T-helper 1 cell (primary cell): ENCODE measurements at places on chromosomes 3 and 15.

DNA sequence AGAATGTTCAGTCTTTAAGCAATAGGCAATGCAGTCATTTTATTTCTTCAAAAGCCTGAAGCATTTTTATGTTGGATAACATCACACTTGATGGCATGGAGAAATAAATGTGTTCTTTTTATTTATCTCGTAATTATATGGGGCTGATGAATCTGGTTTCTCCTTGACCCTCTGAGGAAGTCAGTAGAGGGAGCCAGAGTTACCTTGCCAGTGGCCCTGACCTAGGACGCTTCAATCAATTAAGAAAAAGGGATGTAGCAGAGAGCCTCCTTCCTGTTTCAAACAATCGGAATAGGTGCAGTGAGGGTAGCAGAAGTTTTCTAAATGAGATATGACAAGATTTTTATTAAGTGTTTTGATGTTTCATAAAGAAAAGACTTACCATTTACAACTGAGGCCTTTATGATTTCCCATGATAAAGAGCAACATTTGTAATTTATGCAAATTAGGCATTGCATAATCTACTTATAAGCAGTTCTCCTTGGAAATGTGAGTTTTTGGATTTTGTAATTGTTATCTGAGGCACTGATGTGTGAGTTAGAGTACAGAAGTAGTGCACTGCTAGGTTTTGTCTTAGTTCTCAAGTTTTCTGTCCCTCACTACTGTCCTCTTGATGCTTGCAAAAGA, 129.1 kb downstream of the RAP2B start:
- no peak for DNase-seq

DNA sequence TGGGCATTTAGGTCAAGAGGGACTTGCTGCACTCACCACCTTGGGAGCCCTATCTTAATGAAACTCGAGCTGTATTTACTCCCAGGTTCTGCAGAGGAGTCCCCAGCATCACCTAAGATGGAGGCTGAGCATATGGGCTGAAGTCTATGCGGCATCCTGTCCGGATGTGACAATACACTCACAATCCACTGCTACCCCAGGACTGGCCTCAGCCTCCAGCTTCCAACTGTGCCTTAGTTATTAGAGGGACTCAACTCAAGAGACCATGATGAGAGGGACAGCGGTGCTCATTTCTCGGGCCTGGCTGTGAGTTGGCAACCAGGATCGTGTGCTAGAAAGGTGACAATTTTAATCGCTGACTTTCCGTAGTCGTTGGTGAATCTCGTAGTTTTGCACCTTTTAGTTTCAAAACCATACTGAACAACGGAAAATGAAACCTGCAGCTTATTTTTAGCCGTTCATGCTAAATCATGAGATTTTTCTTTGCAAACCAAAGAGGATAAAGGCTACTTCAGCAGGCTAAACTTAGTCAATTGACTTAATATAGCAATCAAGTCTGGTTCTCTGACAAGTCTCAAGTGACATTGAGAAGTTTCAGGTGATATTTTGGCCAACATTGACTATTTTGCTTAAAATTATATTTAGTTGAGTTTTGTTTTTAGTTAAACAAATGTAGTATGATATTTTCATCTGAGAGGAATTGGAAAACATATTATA, 11.1 kb downstream of the ZBTB38 start:
- DNase-seq = no peak

GRCh38 chr3:98630416-98630815, 37.0 kb upstream of the CPOX start:
- DNase-seq = no peak

DNA sequence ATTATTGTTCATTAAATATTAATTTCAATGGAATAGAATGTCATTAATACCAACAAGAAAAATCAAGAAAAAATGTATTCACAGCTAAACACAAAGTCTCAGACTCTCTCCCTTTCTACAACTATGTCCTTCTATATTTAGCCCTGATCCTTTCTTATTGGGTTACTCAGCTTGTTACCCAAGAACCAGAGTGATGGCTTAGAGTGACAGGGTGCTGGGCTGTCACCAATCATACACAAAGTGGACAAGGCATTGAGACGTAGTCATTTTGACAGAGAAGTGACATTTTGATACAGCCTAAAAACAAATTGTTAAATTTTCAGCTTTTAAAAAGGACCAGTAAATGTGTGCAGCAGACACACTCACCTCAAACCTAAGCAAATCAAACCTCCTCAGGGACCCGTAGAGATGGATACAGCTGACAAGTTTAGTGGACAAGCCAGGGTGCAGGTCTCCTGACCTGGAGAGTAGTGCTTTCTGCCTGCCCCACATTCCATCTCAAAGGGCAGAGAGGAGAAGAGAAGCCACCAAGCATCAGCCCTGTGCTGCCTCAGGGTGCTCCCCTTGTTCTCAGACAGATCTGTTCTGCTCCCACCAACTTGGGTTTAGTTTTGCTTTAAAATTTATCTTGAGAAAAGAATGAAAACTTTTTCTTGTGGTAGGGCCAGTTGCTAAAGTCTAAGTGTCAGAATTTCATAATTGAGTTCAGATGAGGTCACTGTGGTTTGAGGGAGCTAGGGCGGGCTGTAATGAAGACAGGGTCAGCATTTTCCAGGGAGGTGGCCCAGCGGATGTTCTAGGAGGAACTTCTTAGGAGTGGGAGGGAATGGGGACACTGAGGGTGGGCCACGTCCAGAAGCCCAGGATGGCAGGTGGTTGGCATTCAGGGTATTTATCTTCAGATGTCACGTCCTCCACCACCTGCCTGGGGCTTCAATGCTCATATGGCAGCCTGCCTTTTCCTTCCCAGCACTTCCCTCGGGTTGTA, 136.5 kb upstream of the TBL1XR1 start:
- DNase-seq = no peak

DNA sequence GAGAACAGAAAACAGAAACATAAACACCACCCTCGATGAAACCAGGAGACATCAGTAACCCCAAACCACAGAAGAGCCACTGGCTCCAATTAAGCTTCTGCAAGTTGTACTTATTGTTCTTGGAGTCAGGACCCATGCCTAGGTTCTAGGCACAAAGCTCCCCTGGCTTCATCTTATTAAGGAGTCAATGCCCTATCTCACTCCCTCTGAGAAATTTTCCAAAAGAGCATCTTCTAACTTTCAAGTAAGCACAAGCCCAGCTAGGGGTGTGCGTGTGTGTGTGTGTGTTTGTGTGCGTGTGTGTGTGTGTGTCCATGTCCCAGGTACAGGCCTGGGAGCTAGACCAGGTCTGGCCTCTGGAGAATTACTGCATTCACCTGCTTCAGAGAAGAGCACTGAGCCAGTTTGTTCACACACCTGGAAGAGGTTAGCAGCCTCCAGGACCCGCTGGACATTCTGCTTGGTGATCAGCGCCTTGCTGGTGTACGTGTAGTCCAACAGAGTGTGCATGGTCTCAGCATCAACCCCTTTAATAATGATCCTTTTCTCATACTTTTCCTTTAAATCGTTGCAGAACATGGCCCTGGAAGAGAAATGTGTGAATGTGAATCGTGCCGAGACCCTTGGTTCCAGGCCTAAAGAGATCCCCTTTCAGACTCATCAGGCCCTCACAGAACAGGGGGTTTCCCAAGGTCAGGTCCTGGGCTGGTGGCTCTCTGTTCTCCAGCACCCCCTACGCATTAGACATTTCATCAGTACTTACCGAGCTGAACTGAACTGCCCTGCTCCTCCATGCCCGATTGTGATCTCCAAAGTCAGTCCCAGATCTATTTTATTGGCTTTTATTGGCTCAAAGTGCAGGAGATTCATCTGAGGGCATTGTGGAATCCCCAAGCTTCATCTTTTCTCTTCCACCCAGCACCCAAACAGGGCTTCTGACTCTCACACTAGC, 27.8 kb downstream of the KLHL6 start:
- DNase-seq = no peak

DNA sequence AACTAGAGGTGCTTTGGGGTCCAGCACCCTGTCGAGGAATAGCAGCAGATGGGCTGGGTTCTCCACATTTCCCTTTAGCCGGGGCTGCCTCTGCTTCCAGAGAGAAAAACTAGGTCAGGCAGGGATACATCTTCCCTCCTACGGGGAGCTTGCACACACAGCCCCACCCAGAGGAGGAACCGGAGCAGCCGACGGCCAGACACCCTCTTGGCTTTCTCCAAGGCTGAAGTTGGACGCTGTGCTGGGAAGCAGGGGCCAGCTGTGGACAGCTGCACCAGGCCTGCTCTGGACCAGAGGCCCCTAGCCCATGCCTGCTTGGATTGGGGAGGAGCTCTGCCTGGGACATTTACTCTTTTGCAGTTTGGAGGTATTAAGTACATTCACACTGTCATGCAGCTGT, 44.7 kb upstream of the NR2C2 start:
- DNase-seq = no peak

DNA sequence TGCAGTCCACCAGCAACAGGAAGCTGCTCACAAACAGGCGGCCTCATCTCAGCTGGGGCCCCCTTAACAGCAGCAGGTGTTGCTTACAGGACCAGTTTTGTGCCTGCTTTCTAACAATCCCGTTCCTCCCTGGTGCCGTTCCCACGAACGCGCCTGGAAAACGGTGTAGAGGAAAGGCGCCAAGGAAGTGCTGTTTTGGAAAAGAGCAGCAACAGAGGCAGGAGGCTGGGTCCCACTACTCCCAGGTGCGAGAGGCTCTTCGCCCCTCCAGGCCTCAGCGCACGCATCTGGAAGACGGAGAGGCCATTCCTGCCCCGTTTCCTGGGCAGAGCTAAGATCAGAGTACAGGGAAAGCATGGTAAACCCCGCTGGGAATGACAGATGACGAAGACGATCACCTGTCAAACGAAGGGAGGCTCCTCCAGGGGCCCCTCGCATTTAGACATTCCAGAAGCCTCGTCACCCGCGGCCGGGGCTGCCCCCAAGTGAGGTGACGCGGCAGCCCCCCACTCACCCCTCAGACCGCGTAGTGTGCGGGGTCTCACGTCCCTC, 603 bp downstream of the SCAPER start:
- DNase-seq = peak; percentile 13

DNA sequence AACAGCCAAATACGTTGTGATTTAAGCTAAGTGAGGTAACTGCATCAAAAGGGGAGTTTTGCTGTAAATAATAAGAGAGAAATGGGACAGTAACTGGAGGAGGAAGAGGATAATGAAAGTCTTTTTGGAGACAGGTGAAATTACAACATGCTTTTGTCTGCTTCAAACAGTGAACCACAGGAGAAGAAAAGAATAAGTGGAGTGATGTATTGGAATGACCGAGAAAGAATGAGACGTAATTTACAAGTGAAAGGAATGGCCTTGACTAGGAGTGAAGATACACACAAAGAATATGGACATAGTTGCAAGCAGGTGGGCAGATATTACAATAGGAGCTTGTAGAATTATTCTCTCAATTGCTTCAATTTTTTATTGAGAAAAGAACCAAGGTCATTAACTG, 550.8 kb downstream of the DIPK2A start:
- no peak for DNase-seq

GRCh38 chr3:45516829-45517228, 77.7 kb upstream of the LIMD1 start:
- DNase-seq = no peak

- no peak for DNase-seq
Observed at GRCh38 chr3:124413393-124413792, 316.9 kb upstream of the UMPS start.

GRCh38 chr3:128427872-128428822, 38.5 kb downstream of the DNAJB8 start:
- DNase-seq = no peak

GRCh38 chr3:73546961-73547360, 77.8 kb downstream of the PDZRN3 start:
- DNase-seq = no peak

DNA sequence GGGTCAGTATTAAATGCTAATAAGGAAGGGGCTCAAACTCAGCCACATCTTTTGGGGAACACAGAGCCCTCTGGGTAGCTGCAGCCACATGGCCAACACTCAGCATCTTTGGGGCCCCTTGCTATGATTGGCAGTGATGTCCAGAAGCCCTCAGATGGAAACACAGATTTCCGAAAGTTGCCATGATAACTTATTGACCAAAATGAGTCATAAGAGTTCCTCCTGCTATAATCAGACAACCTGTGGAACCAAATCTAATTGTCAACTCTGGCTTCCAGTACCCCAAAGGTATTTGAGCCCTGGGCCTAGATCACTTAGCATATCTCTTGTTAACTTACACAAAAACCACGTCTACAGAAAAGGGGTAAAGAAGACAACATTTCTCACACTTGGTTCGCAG, 392.2 kb downstream of the KCNH8 start:
- no peak for DNase-seq

DNA sequence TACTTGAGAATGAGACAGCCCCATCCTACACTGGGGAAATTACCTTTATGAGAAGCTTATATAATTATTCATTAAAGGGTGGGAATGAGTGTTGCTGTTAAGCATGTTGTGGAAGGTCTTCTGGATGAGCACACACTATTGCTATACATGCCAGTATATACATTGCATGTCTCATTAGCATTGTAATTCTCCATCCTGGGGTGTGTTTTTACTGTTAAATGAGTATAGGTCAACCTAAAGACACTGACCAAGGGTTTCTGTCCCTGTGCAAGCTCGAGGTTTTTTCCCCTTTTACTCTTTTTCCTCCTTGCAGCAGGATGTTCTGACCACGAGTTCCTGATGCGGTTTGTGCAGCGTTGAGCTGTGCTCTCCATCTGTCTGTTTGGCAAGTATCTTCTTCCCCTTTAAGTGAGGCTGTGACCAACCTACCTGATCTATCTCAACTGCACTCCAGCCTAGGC, 7.2 kb upstream of the IVD start:
- no peak for DNase-seq

GRCh38 chr15:51226576-51227210, 111.7 kb downstream of the CYP19A1 start:
- no peak for DNase-seq

DNA sequence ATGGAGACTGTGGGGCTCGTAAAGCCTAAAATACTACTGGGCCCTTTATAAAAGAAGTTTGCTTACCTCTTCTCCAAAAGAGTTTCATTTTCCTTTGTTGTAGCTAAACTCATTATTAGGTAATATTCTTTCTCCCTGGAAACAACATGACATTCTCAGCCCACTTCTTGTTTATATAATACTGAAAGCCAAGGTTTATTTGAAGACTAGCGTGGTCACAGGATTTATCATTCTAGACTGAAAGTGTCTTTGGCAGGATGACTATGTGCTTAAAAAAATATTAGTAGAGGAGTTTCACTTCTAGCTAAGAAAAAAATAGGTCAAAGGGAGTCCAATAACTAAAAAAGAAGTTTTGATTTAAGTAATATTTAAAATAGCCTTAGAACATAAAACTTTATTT, 1085.2 kb upstream of the CADM2 start:
- no peak for DNase-seq
